ENCODE measurements at places on chromosomes 6 and 20.
A peak's percentile ranks its signal among the peaks of the same experiment; 100 is the strongest.

GRCh38 chr6:7784706-7785105 is 58.8 kb downstream of the BMP6 start:
- DNase-seq = no peak

DNA sequence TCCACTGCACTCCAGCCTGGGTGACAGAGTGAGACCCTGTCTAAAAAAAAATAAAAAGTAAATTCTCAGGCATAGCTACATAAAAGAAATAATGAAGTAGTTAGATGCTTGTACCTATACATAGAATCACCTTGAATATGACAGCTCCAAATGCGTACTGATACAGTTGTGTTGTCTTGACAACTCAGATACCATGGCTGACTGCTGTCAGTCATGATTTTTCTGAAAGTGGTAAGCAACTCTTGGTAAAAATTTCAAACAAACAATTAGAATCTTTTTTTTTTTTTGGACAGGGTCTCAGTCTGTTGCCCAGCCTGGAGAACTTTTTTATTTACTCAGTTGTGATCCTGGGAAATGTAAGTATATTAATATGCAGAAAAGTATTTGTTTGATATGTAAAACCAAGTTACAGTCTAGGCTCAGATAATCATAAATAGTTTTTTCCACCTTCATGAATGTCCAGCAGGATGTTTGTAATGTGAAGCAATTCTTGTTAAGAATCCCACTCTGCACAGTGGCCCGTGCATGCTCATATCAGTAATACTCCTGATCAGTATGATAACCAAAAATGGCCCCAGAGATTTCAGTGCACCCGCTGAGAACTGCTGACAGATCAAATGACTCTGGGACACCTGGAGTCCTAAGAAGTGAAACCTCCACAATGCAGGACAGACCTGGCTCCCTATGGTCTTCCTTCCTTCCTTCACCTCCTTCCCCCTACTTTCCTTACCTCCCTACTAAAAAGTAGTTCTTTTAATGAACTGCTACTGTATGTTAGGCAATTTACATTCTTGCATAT is 14.0 kb upstream of the MAPK13 start:
- no peak for DNase-seq

DNA sequence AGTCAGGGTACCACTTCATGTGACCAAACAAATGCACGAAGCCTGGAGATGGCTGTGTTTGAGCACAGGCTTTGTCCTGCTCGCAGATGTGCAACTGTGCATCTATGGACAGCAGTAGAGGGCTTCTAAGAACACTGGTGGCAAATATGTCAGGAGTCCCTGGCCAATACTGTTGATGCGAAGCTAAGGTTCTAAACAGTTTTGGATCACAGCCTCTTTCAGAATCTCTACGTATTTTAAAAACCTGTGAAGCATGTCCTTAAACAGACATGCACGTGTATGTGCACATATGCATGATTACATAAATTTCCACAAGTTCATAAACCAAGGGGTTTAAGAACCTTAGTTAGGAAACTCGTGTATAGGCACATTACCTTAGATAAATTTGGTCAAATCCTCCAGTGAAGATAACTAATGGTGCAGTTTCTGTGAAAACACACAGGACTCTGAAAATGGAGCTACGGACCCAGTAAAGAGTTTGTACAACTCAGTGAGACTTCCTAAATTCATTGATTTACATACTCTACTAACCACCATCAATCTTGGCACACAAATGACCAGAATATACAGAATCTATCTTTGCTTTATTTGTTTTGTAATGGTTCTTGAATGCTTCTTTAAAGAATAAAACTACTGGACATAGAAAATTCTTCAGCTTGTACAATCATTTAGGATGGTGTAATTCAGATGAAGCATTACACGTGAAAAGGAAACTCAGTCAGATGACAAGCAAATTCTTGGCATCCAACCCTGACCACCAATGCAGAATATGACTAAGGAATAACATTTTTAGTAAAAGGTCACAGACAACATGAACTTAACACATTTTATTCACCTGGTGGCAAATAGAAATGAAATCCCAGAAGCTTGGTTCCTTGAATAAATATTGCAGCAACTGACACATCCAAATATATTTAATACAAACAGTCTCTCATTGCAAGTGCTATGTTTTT is 27.4 kb downstream of the KCNQ5 start:
- peak; percentile 94 for DNase-seq

- no peak for DNase-seq
Measured at GRCh38 chr20:33568378-33568777, 78.5 kb downstream of the CBFA2T2 start.

DNA sequence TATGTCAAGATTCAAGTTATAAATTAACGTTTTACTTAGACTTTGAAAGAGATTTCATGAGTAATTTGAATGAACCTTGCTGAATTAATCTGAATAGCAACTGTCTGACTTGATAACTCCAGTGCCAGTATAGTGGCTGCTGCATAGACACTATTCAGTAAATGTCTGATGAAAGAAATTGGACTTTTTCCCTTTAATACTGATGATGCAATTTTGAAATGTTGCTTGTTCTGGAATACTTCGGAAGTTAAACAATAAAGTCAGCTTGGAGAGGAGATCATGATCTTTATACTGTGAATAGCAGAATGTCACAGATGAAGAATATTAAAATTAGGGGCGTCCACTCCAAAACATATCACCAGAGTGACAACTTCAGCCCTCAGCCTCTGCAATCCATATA is 3.6 kb upstream of the PGBD1 start:
- DNase-seq = no peak

- DNase-seq = no peak
Measured at GRCh38 chr6:1388630-1389368, 577 bp upstream of the FOXF2 start.

GRCh38 chr6:51463321-51463720 is 624.1 kb downstream of the PKHD1 start:
- no peak for DNase-seq

GRCh38 chr6:155219858-155220301 is 43.9 kb upstream of the CLDN20 start:
- no peak for DNase-seq

DNA sequence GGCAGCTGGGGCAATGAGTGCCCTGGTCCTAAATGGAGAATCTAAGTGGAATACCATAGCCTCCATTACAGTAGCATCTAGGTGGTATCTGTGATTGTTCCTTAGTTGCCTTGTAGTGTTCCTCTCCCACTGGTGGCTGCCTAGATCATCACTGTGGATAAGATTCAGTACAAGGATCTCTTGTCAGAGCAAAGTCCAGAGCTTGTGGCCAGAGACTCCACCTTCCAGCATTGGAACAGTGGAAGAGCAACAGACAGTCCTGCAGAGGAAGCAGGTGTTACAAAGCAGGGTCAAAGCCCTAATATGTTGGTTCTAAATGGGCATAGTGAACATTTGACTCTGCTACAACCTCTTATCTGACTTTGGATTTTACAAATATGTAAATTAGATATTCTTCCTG is 194.1 kb upstream of the GRIK2 start:
- DNase-seq = no peak

DNA sequence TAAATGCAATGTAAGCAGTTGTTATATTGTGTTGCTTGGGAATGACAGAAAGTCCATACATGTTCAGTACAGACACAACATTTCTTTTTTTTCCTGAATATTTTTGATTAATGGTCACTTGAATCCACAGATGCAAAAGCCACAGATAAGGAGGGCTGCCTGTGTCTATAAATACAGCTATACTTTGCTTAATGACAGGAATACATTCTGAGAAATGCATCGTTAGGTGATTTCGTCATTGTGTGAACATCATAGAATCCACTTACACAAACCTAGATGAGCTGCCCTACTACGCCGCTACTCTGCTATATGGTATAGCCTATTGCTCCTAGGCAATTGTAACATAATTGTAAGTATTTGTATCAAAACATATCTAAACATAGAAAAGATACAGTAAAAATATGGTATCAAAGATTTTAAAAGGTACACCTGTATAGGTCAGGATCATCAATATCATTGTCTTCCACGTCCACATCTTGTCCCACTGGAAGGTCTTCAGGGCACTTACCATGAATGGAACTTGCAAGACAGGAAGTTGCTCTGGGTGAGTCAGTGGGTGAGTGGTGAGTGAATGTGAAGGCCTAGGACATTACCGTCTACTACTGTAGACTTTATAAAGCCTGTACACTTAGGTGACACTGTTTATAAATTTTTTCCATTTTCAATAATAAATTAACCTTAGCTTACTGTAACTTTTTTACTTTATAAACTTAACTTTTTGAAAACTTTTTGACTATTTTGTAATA is 27.9 kb upstream of the POPDC3 start:
- peak; percentile 55 for DNase-seq

DNA sequence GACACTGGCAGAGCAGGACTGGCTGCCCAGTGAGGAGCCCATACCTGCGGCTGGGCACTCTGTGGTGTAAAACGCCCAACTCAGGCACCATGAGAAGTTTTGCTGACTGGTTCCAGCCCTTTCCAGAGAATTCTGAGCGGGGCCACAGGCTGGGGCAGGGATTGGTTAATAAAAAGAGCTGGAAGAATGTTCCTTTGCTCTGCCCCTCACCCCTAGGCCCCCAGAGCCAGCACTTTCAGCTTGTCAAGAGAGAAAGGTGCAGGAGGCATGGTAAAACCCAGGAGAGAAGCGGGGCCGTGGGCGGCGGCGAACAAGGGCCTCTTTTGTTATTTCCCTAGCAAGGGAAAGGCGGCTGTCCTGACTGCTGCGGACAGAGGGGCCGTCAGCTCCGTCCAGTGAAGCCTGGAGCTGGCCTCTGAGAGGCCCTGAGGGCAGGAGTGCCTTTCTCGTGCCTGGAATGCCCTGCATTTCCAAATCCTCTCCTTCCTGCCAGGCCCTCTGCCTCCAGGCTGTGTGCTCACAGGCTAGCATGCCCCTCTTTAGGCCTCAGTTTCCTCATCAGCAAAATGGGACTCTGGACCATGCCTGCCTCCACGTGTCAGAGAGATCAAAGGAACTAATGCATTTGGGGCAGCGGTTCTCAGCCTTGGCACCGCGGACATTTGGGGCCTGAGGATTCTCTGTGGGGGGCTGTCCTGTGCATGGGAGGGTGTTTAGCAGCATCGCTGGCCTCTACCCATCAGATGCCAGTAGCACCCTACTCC is 12.9 kb downstream of the SLC13A3 start:
- no peak for DNase-seq

GRCh38 chr20:17344790-17345189 is 118.0 kb downstream of the PCSK2 start:
- DNase-seq = no peak

DNA sequence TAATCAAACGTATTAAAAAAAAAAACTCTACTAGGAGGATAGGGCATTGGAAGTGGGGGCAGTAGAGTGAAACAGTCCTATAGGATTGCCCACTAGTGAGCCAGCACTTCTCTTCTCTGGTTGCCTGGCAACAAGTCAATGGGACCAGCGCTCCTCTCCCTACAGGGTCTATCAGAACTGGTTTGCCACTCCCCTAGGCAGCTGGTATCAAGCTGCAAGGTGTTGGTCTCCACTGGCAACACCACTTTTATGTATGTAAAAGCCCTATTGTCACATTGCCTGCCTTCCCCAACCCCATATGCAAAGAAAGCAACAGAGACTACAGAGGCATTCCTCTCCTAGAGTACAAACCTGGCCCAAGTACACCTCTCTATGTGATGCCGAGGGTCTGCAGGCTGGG is 166.9 kb upstream of the MCHR2 start:
- no peak for DNase-seq

- DNase-seq = peak; percentile 28
Measured at GRCh38 chr6:143234734-143235133, 174.0 kb downstream of the AIG1 start.

DNA sequence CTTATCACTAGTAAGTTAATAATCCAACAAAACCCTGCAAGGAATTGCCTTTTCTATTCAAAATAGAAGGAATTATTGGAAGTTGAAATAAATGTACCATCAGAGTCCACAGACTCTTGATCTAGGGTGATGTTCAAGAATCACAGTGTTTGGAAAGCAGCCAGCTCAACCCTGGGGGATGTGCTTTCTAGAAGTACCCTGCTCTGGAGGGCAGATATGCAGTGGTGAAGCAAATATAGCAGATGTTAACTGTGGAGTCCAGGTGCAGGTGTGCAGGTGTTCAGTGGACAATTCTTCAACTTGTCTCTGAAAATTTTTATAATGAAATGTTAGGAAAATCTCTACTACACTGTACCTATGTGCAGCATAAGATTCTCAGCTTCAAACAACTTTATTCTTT is 9.1 kb upstream of the INSM1 start:
- DNase-seq = no peak

- DNase-seq = no peak
Measured at GRCh38 chr6:72328775-72329174, 293.1 kb upstream of the KCNQ5 start.

DNA sequence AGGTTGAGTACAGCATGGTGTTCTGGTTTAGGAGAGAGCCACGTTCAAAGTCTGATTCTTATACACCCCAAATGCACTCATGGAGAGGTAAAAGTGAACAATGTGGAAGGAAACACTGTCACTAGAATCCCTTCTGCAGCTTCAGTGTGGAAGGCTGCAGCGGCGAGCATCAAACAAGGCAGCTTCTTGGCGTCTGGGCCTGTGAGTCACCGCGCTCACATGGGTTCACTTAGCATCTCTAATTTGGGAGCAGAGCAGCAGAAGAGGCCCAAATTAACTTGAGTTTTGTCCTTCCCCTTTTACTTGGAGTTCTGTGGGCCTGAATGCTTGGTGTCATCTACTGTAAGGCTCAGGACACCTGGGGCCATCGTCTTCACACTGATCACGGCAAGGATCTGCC is 10.9 kb upstream of the E2F1 start:
- peak; percentile 77 for DNase-seq

GRCh38 chr20:3811467-3812258 is 8.7 kb upstream of the AP5S1 start:
- DNase-seq = peak; percentile 99

DNA sequence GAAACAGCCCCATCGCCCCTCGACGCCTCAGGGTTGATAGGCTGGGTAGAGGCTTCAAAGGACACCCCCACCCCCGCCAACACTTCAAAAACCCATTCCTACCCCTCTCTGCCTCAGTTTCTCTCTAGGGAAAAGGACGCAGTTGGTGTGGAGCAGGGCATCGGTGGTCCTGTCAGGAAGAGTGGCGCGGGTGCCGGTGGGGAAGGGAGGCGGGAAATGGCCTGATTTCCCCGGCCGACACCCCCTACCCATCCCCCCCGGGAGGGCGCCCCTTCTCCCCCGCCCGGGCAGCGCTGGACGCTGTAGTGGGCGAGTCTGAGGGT is 367 bp downstream of the NRSN2 start:
- no peak for DNase-seq

DNA sequence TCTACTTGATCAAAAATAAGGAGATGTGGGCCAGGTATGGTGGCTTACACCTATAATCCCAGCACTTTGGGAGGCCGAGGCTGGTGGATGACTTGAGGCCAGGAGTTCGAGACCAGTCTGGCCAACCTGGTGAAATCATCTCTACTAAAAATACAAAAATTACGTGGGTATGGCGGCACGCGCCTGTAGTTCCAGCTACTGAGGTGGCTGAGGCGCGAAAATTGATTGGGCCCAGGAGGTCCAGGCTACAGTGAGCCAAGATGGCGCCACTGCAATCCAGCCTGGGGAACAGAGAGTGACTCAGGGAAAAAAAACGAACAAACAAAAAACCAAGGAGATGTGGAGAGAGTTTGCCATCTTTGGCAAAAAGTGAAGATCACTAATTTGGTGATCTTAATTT is 65.3 kb downstream of the BMP2 start:
- DNase-seq = no peak

- DNase-seq = peak; percentile 29
Measured at GRCh38 chr6:15427331-15428070, 181.6 kb downstream of the JARID2 start.

- no peak for DNase-seq
Measured at GRCh38 chr6:43101497-43101896, 25.4 kb downstream of the PTK7 start.
